Colonic mucosa (tissue), 4 donors: ENCODE measurements at places on chromosomes 7 and 10. TPM values are rescaled to one million over a fixed set of nuclear protein-coding genes. Genes with fewer than 3 reads are reported as not detected.

GRCh38 chr7:129686063-129686462, 74.5 kb downstream of the NRF1 start:
- DNase-seq: no peak

C7orf25 gene
- total RNA-seq: 7.8 TPM

DNA sequence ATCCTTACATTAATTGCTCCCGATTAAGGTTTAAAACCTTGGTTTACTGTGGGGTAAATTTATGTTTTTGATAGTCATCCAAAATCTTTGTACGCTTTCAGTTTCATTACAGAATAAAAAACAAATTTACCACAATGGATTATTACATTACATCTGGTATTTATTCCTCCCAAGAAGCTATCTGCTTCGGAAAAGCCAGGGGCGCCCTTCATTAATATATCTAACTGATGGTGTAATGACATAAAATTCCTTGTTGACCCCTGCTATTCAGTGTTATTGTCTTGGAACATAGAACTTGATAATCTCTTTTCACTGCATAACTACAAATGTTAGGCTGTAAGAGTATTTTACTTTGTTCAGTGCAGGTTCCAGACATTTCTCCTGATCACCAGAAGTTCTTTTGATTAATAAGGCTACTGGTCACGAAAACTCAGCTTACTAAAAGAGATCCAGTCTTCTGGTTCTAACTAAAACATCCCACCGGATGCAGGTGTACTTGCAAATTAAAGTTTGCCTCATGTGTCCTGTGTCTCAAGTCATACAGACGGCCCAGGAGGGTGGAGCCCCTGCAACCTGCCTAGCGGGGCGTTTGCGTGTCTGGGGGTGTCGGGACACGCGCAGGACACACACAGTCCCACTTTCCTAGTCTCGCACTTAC, 581 bp upstream of the GLCCI1 start:
- no peak for DNase-seq

DNA sequence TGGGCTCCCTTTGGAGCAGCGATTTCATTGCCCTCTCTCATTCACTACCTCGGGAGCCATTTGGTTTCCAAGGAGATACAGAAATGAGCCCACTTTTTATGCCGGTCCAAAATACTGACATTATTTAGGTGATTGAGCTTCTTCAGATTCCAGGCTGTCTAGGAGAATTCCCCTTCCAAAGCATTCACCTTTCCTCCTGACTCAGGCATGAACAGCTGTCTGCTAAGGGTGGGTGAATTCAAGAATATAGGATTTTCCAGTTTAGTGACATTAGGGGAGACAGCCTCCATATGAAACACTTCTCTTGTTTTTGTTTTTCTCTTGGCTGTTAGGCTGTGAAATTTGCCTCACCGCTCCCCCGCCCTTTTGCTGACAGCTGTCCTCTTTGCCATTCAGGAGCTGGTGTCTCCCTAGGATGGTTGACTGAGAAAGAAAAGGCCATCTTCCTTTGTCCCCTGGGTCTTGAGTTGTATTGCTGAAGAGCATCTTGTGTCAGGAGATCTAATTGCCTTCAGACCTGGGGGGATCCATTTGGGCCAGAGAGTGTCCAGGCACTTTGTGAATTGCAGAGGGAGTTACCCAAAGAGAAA, 56.7 kb downstream of the LRRC4 start:
- no peak for DNase-seq

DNA sequence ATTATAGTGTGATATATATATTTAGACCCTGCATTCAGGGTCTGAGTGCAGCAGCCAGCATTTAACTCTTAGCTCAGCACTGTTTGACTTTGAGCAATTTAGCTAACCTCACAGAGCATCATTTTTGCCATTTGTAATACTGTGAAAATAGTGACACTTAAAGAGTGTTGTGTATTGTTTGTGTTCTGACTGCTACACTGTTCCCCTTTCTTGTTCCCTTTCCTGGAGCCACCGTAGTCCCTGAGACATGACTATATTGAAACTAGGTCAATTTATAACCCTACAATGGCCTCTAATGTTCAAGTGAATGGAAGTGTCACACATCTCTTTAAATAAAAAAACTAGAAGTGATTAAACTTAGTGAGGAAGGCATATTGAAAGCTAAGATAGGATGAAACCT, 20.3 kb upstream of the CD36 start:
- DNase-seq: no peak

DNA sequence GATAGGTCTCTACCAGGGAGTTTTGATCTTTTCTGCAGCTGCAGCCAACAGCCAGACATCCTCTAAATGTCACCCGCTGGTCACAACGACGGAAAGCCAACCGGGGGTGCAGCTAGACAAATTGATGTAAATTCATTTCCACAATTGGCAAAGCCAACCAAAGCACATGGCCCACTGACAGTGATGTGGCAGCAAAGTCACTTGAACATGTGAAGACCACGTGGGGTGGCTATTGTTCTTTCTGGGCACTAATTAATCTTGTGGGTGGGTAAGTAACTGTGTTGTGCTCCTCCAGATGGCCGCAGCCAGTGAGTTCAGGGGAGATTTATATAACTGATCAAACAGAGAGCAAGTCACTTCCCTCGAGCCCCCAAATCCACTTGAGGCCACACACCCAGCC, 354.1 kb downstream of the ANKRD30A start:
- no peak for DNase-seq

DNA sequence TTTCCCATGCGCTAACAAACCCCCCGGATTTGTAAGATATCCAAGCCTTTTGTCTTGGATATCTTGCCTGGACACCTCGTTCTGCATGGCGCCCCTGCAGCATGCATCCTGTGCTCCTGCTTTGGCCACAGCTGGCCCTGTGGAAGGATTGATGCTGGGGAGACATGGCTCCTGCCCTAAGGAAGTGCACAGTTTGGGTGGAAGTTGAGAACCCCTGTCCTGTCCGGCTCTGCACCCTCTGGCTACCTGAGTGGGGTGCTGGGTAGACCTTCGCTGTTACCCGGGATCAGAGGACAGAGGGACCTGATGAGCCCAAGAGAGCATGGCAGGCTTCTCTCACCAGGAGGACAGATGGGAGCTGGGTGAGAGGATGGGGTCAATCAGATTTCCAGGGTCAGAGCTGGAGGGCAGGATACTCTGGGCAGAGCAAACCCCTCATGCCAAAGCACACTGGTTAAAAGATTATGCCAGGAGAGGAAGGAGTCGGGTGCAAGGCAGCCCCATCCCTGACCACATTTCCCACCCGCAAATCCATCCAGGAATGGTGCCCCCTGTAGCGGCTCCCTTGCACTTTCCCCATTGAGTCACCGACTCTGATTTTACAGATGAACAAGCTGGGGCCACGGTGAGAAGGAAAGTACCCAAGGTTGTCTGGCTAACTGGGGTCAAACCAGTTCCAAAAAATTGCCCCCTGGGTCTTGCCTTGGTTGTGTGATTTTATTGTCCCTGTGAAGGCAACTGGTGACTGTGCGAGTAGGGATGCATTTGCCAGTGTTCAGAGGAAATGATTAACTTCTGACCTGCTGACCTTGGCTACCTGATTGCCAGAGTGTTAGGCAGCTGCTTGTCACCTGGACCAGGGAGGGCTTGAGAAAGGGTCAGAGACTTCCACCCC, 290.1 kb upstream of the ZMIZ1 start:
- no peak for DNase-seq

GRCh38 chr7:43398831-43399230, 184.1 kb upstream of the STK17A start:
- DNase-seq: no peak

- DNase-seq: no peak
Observed at GRCh38 chr10:101783736-101784118, 481 bp upstream of the NPM3 start.

- DNase-seq: no peak
Observed at GRCh38 chr7:30323006-30323355, 38.6 kb downstream of the ZNRF2 start.

- no peak for DNase-seq
Observed at GRCh38 chr10:125266966-125267365, 106.6 kb upstream of the CTBP2 start.

DNA sequence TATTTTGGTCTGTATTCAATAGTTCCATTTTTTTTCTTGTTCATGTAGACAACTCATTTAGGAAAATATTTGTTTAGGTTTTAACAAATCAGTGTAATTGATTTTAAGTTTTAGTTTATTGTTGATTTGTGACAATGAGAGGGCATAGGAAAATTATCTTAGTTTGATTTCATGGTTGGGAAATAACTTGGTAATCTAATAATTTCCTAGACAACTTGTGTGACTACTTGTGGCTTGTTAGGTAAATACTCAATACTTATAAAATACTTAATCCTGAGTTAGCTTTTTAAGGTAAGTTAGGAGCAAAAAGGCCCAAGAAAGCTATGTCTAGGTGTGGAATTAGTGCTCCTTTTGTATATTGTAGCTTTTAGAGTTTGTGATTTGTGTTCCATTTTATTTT, 65.4 kb downstream of the ZNRF2 start:
- no peak for DNase-seq

DNA sequence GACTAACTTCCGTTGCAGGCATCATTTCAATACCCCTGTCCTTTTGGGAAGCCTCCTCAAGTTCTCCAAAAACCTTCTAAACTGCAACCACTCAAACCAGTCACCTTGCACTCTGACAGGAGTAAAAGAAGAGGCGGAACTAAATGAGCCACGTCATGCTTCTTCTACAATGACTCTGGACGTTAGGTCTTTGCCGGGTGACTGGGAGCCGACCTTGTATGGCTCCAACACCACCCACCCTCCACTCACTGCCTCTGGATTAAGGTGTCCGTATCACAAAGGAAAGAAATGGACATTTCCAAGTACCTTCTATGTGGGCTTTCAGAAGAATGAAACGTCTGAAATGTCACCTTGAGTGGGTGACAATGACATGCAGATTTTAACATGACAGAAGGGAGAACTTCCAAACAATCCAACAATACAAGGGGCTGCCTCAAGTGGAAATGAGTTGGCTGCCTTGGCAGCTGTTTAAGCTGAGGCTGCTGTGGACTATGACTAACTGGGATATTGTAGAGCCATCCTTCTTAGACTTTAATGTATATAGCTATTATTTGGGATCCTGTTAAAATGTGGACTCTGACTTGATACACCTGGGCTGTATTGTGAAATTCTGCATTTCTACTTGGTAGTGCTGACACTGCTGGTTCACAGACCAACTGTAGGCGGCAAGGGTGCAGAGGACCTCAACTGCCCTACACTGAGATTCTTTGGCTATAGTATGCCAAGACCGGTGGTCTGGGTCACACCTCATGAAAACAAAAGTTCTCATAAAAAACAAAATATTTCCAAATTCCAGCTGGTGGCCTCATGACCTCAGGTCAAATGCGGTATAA, 33.8 kb upstream of the PDLIM1 start:
- DNase-seq: no peak

DNA sequence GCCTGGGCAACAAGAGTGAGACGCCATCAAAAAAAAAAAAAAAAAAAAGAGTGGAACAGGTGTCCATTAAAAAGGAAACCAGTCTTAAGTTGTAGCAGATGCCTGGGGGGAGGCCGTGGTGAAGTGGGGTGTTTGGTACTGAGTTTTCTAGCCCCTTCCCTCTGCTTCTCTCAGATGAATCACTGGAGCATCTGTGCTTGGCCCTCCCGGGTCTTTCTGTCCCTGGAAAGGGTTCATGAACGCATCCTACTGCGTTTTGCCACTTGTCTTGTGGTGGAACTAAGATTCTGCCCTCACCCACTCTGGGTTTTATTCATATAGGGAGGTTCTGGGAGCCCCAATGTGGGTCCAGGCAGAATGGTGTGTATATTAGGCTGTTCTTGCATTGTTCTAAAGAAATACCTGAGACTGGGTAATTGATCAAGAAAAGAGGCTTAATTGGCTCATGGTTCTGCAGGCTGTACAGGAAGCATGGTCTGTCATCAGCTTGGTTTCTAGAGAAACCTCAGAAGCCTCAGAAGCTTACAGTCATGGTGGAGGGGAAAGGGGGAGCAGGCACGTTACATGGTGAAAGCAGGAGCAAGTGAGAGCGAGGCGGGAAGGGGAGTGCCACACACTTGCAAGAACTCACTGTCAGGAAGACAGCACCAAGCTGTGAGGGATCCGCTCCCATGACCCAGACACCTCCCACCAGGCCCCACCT, 63.5 kb downstream of the CAMK1D start:
- no peak for DNase-seq

GRCh38 chr7:131124001-131124629, 203.6 kb upstream of the MKLN1 start:
- no peak for DNase-seq

DNA sequence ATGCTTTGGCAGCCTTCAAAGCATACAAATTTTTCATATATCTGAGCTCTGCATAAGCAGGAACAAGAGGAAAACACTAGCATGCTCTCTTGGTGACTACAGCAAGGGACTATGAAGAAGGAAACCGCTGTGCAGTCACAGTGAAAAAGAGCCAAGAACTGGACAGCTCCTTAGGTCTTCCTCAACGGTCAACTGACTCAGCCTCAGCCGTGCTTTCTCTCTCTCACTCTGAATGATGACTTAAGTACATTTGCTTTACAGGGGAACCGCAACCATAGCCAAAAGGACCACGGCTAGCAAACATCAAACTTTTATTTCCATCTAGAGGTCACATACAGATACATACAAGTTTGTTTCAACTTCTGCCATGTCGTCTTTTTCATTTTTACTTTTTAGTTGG, 69.9 kb downstream of the HYCC1 start:
- no peak for DNase-seq

- DNase-seq: no peak
Observed at GRCh38 chr10:128062881-128063563, 63.2 kb downstream of the MKI67 start.
